ENCODE measurements at places on chromosomes 5 and 9.

- DNase-seq, result no peak
Observed at GRCh38 chr9:112783551-112783954, 33.0 kb downstream of the SNX30 start.

- no peak for DNase-seq
Observed at GRCh38 chr5:122384739-122385235, 72.8 kb downstream of the SNCAIP start.

GRCh38 chr9:27043176-27043575 is 37.7 kb upstream of the LRRC19 start:
- no peak for DNase-seq

GRCh38 chr5:82296929-82297328 is 18.8 kb upstream of the RPS23 start:
- no peak for DNase-seq

- no peak for DNase-seq
Observed at GRCh38 chr5:2109566-2109965, 226.8 kb upstream of the IRX4 start.

- DNase-seq, result no peak
Observed at GRCh38 chr5:24367216-24367615, 277.6 kb downstream of the CDH10 start.

- no peak for DNase-seq
Observed at GRCh38 chr9:126024581-126025230, 277.5 kb downstream of the PBX3 start.

- DNase-seq, result peak; percentile 45
Observed at GRCh38 chr5:115544043-115544435, 536 bp downstream of the FEM1C start.
